AML-193 (cell line): ENCODE measurements at places on chromosomes 12 and 14.

GRCh38 chr14:45434221-45434620 lies 181.2 kb upstream of the MIS18BP1 start:
- no peak for DNase-seq

DNA sequence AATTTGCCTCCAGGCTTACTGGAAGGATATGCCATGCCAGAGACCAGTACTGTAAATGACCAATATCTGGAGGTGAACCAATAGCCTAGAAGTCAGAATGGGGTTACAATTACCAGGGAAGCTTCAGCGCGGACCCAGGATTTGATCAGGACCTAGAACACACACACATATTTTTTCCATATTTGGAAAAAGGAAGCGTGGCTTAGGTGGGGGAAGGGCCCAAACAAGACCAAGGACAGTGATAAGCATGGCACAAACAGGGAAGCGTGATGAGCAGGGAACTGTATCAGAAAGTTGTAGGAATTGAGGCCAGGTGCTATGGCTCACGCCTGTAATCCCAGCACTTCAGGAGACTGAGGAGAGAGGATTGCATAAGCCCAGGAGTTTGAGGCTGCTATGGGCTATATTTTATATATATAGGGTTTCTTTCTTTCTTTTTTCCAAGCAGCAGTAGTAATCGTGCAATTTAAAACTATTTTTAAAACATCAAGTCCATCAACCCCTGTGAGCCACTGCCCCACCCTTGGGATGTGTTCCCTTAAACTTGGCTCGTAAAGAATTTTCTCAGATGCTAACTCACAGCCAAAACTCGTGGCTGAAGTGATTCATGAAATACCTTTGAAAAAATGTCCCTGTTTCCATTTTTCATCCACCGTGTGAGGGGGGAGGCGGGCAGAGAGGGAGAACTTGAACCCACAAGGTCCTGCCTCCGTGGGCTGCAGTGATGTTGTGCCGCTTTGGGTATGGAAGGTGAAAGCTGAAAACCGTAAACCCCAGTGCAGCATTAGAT lies 16.7 kb downstream of the HRK start:
- no peak for DNase-seq

DNA sequence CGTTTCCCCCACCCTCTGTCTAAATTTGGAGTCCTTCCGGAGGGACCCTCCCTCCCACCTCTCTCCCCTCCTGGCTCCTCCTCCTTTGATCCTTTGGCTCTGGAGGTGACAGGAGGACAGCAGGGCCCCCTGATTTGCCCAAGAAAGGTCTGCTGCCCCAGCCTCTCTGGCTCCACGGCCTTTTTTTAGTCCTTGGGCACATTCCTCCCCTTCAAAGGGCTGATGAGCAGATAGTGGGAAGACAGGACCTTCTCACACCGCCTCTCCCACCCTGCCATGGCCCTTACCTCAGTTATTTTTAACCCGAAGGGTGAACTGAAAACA lies 196 bp upstream of the MYH6 start:
- no peak for DNase-seq

- DNase-seq: no peak
These were observed 132.6 kb downstream of the SLC38A6 start for GRCh38 chr14:61113561-61114225.

- DNase-seq: no peak
These were observed 67.1 kb downstream of the GPR137C start for GRCh38 chr14:52619687-52620086.

GRCh38 chr12:52216100-52216499 lies 16.9 kb upstream of the KRT7 start:
- DNase-seq: no peak

- no peak for DNase-seq
These were observed 177.3 kb upstream of the CDKN3 start for GRCh38 chr14:54219261-54220070.
